Iris pigment epithelial cell (primary cell): ENCODE measurements at places on chromosomes 3 and 15.
A peak's percentile ranks its signal among the peaks of the same experiment; 100 is the strongest.

GRCh38 chr3:135556174-135556573 lies 409.4 kb upstream of the PPP2R3A start:
- no peak for DNase-seq

GRCh38 chr3:129651435-129652202 lies 45.1 kb upstream of the PLXND1 start:
- peak; percentile 83 for DNase-seq

GRCh38 chr3:130557336-130558035 lies 40.5 kb downstream of the COL6A6 start:
- no peak for DNase-seq

DNA sequence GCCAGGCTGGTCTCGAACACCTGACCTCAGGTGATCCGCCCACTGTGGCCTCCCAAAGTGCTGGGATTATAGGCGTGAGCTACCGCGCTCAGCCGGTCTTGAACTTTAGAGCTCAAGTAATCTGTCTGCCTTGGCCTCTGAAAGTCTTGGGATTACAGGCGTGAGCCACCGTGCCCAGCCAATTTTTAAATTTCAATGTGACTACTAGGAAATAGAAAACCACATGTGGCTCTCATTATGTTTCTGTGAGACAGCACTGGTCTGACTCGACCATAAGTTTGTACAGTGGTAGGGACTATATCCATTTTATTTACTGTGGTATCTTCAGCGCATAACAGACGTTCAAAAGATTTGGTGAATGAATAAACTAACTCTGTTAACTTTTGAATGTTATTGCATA lies 9.1 kb downstream of the ZFAND6 start:
- DNase-seq = peak; percentile 22

- DNase-seq = peak; percentile 27
Measured at GRCh38 chr3:192933779-192934460, 16.3 kb upstream of the MB21D2 start.

DNA sequence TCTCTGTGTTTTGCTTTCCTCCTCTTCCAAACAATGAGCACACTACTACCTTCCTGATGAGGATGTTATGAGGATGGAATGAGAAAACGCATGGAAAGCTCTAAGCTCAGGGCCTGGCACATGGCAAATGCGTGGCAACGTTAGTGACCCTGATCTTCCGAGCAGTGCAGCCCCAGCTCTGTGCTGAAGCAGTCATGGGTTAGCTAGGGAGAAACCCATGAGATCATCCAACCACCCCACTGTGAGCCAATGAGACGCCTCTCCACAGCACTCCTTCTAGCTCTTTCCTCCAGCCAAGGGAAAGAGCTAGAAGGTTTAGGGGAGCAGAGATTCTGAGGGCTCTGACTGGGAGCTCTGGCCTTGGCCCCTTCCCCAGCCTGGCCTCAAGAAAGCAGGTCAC lies 4.5 kb downstream of the CPN2 start:
- peak; percentile 48 for DNase-seq

GRCh38 chr3:14602804-14603644 lies 48.5 kb upstream of the CCDC174 start:
- no peak for DNase-seq

DNA sequence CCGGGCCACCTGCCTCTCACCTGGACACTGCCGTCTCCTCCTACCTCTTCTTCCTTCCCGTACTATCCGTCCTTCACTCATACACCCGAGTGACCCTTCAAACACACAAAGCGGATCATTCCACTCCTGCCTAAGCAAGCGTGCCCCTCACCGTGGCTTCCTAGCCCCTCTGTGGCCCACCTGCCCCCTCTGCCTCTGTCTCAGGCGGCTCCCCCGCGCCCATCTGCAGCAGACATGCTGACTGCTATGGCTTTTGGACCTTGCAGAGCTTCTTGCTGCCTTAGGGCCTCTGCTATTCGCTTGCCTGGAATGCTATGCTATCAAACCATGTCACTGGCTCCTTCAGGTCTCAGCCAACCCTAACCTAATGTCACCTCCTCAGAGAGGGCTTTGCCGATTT lies 38.1 kb downstream of the SLC28A1 start:
- DNase-seq = no peak

DNA sequence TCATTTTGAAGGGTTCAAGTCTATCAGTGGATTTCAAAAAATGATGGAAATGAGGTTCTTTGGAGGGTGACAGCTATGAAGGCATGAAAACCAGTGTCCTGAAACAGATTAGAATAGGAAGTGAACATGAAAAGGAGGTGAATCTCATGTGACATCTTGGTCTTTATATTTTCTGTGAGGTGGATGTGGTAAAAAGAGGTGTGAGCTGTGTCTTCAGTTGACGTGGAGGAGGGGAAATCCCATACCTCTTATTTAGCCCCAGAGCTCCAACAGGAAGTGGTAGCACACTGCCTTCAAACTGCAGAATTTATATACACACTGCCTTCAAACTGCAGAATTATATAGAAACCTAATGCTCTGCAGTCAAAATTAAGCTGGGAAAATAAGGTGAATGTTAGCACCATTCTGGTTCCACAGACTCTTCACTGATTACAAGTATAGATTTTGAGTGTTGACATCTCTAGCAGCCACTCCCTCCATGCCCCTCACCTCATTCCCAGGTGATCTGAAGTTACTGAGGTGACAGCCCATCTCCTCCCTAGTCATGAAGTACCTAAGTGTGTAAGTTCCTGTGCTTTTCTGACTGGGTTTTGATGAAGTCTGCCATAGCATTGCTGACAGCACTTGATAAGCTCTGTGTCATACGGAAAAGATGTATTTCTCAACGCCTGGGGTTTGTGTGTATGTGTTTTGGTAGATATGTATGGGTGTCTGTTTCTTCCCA lies 2.7 kb downstream of the RAB8B start:
- peak; percentile 52 for DNase-seq

- no peak for DNase-seq
Measured at GRCh38 chr3:87710028-87710427, 348.8 kb downstream of the CGGBP1 start.

GRCh38 chr3:195892105-195893043 lies 16.0 kb downstream of the TNK2 start:
- DNase-seq = peak; percentile 64

DNA sequence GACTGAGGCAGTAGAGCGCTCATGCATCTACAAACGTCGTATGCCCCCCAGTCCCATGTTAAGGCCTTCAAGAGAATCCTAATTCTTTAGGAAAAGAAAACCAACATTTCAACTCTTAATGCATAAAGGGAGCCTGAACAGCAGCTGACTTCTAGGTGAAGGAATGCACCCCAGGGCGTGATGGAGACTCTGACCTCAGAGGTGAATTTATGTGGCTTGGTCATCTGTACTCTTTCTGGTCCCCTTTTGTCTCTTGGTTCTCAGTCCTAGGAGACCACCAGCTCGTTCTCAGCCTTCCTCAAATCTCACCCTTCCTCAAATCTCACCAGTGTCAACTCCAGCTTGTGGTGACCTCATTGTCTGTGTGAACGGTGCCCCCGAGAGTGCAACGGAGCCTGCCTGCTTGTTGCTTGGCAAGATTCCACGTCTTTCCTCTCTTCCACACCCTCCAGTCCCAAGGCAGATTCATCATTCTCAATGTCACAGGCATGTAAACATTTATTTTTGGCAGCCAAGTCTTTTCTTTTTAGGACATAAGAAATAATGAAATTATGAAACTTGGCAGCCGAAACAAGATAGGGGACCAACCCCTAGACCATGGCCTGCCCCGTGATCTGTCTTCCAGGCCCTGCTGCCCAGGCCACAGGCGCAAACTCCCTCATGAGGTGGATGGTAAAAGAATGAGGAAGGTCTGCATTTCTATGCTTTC lies 166.2 kb downstream of the ADAMTS17 start:
- no peak for DNase-seq

DNA sequence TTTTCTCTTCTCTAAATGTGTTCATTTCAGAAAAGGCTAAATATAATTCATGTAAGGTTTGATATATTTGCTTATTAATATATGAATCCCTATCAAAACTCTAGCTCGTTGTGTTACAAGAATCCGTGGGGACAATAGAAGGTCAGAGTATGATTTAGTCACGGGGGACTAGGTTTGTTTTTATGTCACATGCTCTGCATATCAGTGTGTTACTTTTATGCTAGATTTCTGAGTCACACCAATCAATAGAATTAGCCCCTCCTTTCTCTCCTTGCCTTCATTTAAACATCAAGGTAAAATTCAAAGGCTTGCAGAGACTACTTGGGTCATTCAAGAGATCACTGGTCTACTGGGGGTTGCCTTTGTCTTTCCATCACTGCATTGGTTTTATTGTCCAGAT lies 636.1 kb downstream of the NR2F2 start:
- DNase-seq = no peak

DNA sequence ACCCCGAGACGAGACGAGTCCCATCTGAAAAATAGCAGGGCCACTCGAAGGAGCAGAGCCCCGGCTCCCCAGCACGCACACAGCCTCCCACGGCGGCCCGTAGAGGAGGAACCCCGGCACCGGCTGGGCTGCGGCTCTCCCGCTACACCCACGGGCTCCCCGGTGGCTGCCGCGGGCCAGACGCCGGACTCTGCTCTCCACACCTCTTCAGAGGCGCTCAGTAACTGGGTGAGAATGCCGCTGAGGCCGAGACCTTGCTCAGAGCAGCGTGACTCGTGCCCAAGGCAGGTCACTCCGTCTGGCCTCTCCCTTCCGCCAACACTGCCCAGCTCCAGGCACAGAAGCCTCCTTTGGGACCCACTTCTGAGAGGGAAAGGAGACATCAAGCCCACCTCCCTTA lies 34.4 kb downstream of the TNK2 start:
- peak; percentile 44 for DNase-seq

DNA sequence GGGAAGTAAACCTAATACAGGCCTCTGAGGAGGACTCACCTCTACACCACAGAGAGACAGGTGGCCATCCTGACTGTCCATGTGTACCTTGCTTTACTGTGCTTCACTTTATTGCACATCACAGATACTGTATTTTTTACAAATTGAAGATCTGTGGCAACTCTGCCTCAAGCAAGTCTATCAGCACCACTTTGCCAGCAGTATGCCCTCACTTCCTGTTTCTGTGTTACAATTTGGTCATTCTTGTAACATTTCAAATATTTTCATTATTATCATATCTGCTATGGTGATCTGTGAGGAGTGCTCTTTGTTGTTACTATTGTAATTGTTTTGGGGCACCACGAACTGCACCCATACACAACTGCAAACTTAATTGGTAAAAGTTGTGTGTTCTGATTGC lies 78.0 kb downstream of the BBX start:
- DNase-seq = no peak

- DNase-seq = no peak
Measured at GRCh38 chr3:160531311-160531710, 34.1 kb downstream of the KPNA4 start.

- DNase-seq = no peak
Measured at GRCh38 chr3:37990527-37990926, at the start of gene VILL. Gene VILL, plus strand, starts transcription at chr3:37990786. Its CDS starts 2,887 bp downstream, at chr3:37993673.

DNA sequence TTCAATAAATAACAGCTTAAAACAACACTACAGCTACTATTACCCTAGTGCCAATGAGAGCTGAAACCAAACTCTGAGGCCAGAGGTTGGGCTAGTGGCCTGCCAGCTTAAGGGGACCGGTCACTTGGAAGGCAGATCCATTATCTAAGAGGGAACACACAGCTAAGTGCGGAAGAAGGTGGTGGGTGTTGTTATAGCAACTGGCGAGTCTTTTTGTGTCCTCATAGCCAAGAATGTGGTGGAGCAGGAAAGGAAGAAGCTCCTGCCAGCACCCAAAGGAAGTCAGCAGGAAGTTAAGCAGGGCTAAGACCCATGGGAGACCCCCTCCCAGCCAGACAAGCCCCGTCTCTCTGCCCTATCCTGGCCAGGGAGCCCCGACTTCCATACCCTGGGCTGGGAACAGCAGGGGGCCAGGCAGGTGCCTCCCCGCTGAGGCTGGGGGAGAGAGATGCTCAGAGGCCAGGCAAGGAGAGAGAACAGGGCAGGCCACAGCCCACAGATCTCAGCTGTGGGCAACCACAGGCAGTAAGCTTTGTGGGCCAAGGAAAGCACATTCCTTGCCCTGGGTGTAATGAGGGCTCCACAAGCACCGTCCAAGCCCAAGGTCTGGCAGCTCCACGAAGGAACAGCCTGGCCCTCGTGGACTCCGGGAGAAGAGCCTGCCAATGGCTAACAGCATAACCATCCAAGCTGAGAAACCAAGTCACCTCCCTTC lies 34.0 kb upstream of the HRH1 start:
- DNase-seq = peak; percentile 38

DNA sequence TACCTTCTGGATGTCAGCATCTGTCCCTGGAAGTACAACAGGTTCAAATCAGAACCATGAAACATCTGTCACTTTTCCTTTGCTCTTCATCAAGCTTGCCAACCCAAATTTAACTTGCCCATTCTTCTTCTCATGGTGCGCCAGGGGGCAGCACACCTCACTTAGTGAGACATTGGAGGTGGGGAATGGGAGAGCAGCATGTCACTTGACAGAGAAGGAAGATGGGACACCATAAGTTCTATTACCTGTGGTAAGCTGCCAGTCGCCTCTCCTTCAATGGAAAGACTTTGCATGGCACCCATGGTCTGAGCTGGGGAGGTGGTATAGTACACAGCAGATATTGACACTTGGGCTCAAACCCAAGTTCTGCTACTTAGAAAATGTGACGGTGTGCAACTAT lies 2.9 kb downstream of the SCN5A start:
- DNase-seq = peak; percentile 31

DNA sequence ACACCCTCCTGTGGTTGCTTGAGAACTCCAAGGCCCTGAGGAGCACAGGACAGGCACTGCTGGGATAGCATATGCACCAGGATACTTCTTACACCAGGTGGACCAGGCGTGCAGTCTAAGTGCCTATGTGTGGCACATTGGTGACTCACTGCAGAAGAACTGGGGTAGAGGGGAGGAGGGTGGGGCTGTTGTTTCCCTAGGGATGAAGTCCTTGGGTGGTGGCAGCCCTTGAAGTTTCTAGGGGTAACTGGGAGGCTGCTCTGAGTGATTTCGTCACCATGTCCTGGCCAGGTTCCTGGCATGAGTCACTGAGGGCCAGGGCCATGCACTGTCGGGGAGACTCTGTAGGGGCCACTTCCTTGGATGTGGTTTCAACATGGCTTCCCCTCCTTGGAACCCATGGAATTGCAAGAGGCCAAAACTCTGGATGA lies 15.9 kb downstream of the MYZAP start:
- DNase-seq = peak; percentile 59

DNA sequence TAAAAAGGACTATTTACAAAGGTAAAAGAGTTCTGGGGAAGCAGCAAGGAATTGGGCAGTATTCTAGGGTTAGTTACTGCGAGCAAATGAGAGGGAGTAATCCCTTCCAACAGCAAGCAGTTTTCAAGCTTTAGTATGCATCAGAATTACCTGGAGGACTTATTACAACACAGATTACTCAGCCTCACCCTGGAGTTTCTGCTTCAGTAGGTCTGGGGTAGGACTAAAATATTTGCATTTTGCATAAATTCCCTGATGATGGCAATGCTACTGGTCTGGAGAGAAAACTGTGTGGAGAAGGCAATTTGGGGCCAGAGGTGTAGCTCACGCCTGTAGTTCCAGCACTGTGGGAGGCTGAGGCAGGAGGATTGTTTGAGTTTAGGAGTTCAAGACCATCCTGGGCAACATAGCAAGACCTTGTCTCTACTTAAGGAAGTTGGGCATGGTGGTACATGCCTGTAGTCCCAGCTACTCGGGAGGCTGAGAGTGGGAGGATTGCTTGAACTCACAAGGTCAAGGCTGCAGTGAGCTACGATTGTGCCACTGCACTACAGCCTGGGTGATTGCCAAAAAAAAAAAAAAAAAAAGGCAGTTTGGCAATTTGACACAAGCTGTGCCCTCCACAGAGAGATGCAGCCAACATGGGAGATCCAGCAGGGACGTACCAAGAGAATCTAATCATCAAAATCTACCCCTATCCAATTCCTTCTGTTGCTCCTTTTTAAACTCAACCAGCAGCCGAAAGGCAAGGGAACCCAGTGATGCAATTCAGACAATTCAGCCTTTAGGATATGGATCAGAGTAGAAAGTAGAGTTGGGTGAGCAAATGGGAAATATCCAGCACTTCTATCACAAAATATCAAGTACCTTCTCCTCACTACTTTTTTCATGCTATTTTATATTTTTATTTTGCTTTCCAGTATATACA lies 27.1 kb upstream of the AP4E1 start:
- peak; percentile 25 for DNase-seq
